ENCODE measurements at places on chromosomes 5 and 9.

- DNase-seq = no peak
These were observed 556.6 kb downstream of the TLE1 start for GRCh38 chr9:81132796-81133195.

- DNase-seq = no peak
These were observed at the start of gene CDO1 for GRCh38 chr5:115816226-115817081. Gene CDO1 (minus strand): TSS chr5:115816659. CDS start chr5:115816397, 262 bp downstream.

- DNase-seq = no peak
These were observed 271.9 kb downstream of the ARHGEF28 start for GRCh38 chr5:73897893-73898292.

DNA sequence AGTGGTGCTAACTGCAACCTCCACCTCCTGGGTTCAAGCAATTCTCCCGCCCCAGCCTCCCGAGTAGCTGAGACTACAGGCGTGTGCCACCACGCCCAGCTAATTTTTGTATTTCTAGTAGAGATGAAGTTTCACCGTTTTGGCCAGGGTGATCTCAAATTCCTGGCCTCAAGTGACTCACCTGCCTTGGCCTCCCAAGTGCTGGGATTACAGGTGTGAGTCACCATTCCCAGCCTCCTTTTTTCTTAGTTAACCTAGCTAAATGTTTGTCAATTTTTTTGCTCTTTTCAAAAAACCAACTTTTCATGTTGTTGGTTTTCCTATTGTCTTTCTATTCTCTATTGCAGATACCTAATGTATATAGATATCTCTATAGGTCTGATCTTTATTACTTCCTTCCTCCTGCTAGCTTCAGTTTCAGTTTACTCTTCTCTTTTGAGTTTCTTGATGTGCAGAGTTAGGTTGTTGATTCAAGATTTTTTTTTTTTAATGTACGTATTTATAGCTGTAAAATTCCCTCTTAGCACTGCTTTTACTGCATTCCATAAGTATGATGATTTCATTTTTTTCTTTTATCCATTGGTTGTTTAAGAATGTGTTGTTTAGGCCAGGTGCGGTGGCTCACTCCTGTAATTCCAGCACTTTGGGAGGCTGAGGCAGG is 32.9 kb downstream of the FGD3 start:
- no peak for DNase-seq

- no peak for DNase-seq
These were observed 17.2 kb downstream of the TJP2 start for GRCh38 chr9:69191231-69191630.

Measured in activated T-helper 1 cell treated with Interleukin-2 at 50 U/mL for 16 hours (primary cell).